ENCODE measurements at places on chromosomes 13 and 19.
A peak's percentile ranks its signal among the peaks of the same experiment; 100 is the strongest.

DNA sequence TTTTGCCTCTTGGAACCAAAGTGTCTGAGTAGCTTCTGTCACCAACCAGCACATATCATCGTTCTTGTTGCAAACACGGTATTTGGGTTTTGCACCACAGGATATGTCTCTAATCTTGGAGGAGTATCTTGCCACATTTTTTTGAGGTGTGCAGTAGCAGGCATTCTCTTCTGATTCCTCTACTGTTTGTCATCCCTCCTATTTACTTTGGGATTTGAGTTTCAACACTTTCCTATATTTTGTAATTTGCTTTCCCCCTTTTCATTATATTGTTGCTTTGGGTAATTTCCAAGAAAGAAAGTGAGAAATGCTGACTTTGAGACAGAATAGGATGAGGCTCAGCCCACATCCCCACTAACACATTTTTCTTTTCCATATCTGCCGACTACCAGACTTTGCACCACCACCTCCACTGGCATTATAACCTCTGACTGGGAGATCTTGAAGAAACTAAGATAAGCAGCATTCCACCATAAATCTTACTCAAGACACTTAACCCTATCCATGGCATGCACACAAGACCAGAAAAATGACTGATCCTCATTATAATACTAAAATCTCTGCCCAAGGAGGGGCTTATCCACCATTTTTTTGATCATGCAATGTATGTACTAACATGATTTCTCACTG, 12.0 kb upstream of the DZIP1 start:
- DNase-seq = no peak

- no peak for DNase-seq
Observed at GRCh38 chr13:99085139-99085807, 107.4 kb upstream of the DOCK9 start.

DNA sequence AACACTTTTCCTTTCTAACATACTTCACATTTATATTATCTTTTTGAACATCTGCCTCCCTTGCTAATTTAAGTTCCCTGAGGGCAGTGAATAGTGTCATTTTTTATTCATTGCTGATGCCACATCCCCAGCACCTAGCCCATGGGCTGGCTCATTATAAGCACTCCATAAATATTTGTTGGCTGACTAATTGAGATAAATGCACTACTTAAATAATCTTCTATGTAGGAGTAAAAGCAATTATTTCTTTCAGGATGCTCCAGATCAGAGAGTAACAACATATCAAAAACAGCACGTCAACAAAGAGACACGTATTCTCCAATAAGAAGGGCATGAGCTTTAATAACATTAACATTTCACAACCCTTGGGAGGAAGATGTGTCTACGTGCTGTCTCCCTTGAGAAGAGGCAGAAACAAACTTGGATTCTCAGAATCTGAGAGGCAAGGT, 228.2 kb downstream of the LHFPL6 start:
- DNase-seq = no peak

DNA sequence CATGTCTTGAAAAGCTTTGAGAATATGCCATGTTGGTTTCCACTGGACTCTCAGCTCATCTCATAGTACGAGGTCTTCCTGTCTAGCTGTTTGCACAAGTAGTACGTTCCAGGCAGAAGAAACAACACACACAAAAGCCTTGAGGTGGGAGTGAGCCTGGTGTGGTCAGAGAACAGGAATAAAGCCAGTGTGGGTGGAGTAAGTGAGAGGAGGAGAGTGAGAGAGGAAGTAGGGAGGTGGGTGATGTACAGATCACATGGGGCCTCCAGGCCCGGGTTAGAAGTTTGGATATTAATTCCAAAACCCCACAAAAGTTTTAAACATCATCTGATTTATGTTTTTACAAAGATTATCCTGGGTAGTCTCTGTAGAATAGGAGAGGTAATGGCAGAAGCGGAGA, 230.6 kb downstream of the MTUS2 start:
- DNase-seq = no peak

- no peak for DNase-seq
Observed at GRCh38 chr19:1909761-1910080, 4.5 kb downstream of the ADAT3 start.

DNA sequence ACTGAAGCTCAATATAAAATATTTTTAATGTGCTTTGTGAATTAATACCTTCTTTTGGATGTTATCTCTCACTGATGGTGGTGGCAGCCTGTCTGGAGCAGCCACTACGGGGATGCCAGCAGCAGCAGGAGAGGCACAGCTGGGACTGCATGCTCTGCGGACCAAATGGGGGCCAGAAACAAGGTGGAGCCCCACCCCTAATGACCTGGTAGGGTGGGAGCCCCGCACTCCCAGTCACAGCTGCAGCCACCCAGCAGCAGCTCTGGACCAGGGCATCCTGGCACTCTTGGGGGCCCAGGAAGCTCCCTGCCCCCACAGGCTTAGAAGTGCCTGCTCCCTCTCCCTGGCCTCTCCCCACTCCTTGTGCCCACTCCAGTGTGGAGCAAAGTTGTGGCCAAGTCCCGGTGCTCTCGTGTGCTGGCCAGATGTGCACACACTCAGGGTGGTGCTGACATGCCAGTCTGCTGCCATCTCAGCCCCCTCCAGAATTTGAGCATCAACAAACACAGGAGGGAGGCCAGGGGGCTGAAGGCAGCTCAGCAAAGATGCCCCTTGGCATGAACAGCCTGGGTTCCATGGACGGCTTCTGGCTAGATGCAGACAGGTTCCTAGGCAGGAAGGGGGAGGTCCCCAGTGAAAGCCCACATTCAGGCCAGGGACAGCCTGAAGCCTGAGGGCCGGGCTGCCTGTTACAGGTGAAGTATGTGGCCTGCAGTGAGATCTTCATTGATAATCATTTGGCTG, 696.7 kb upstream of the SLITRK5 start:
- DNase-seq = no peak

GRCh38 chr19:23440791-23441190, 45.5 kb upstream of the ZNF91 start:
- no peak for DNase-seq

DNA sequence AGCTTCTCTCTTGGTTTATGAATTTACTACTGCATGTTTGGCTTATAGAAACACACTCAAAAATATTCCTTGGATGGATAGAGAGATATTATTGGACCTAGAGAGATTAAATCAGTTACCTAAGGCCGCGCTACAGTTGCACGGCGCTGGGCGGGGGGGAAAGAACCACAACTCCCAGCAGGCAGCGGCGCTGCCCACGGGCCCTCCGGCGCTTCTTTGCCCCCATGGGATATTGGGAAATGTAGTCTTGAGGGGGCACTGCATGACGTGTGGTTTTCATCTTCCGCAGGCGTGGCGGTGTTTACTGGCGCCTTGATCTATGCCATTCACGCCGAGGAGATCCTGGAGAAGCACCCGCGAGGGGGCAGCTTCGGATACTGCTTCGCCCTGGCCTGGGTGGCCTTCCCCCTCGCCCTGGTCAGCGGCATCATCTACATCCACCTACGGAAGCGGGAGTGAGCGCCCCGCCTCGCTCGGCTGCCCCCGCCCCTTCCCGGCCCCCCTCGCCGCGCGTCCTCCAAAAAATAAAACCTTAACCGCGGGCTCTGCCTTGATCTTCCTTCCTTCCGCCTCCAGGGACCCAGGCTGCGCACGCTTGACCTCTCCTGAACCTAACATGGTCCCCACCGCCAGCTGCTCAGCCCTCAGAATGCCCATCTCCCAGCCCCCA, 4.8 kb downstream of the EMP3 start:
- DNase-seq = peak; percentile 91

DNA sequence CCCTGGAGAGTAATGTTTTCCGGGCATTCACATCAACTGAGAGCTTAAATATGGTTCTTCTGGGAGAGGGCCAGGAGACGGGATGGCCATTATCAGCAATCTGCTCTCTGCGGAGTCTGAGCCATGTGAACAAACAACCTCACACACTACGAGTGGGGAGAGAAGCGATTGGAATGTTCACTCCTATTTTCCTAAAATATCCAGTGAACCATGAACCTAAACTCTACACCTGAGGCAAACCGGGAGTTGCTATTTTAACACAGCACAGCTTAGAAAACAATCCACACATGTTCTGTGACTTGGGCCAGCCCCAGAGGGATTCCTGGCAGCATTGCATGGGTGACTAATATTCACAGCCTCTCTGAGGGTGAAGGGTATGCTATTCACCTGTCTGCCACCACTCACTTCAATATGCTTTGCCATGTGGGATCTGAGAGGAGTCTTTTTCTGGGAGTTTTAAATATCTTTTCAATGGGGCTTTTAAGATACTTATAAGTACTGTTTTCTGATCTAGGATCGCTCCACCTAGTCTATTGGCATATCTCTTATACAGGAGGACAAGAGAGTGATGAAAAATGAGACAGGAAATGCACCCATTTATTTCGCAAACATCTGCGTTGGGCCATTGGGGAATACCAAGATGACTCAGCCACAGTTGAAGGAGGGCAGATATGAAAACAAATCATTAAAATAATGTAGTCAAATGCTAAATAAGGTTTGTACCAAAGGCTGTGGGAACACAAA, 72.6 kb upstream of the SERP2 start:
- peak; percentile 33 for DNase-seq

DNA sequence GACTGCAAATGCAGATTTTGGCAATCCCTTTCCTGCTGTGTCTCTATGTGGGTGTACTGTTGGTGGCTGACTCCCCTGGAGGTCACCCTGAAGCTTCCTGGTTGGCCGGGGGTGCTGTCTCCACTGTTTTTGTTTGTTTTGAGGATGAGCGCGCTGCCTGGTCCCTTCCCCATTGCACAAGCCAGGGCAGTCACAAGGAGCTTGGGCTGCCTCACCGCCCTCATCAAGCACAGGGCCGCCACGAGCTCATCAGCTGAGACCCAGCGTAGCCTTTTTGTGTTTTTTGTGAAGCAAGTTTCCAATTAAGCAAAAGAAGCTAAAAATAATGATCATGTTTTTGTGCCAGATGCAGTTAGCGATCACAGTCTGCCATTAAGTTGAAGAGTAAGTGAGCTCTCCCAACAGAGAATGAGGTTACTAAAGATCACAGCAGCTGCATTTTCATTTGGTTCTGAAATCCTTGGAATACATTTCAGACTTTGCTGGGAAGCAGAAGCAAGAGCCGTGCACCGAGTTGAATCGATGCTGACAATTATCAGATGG, 57.8 kb downstream of the GGACT start:
- DNase-seq = peak; percentile 58

- no peak for DNase-seq
Observed at GRCh38 chr19:47229676-47230053, 1.3 kb downstream of the BBC3 start.

GRCh38 chr19:45168767-45169351, 8.1 kb upstream of the NKPD1 start:
- peak; percentile 18 for DNase-seq

DNA sequence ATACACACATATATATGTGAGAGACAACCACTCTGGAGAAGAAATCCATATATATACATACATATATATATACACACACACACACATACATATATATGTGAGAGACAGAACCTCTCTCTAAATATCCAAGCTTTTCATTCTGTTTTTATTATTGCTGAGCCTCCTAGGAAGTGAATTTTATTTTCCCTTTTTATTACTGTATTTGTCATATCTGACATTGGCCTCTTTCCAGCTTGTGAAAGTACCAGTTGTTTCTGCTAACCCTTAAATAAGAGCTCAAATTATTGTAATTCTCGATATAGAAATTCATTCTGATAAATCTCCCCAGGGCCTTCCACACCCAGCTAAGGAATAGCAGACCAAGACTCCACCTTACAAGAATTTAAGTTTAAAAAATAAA, 81.0 kb downstream of the NUFIP1 start:
- DNase-seq = no peak

GRCh38 chr19:44573627-44574026, 39.7 kb upstream of the IGSF23 start:
- no peak for DNase-seq

GRCh38 chr13:73325723-73326558, 267.1 kb downstream of the KLF5 start:
- no peak for DNase-seq
